ENCODE measurements at places on chromosomes 7 and 10.

DNA sequence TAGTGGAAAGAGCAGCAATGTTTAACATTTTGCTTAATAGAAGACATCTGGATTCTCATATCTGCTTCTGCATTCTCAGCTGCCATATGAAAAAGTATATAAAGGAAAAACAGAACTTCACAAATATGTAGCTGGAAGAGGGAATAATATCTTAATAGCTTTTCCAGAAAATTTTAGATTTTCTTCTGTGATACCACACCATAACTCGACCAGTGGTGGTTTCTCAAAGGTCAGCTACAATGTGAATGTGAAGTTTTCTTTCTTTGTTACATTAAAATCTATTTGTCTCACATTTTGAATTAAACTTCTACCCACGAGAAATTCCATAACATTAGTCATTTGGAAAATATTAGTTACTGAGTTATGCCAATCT lies 339.8 kb downstream of the PARD3 start:
- DNase-seq, result no peak

- DNase-seq, result peak; percentile 82
Observed at GRCh38 chr10:127906548-127907377, at the start of gene PTPRE. Gene PTPRE, plus strand, starts transcription at chr10:127907103. Its CDS starts 133,779 bp downstream, at chr10:128040882.

DNA sequence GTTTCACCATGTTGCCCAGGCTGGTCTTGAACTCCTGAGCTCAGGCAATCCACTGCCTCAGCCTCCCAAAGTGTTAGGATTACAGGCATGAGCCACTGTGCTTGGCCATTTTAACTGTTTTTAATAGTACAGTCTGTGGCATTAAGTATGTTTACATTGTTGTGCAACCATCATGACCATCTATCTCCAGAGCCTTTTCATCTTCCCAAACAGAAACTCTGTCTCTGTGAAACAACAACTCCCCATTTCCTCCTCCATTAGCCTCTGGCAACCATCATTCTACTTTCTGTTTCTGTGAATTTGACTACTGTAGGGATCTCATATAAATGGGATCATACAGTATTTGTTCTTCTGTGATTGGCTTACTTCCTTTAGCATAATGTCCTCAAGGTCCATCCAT lies 48.3 kb upstream of the SEPHS1 start:
- DNase-seq, result no peak

DNA sequence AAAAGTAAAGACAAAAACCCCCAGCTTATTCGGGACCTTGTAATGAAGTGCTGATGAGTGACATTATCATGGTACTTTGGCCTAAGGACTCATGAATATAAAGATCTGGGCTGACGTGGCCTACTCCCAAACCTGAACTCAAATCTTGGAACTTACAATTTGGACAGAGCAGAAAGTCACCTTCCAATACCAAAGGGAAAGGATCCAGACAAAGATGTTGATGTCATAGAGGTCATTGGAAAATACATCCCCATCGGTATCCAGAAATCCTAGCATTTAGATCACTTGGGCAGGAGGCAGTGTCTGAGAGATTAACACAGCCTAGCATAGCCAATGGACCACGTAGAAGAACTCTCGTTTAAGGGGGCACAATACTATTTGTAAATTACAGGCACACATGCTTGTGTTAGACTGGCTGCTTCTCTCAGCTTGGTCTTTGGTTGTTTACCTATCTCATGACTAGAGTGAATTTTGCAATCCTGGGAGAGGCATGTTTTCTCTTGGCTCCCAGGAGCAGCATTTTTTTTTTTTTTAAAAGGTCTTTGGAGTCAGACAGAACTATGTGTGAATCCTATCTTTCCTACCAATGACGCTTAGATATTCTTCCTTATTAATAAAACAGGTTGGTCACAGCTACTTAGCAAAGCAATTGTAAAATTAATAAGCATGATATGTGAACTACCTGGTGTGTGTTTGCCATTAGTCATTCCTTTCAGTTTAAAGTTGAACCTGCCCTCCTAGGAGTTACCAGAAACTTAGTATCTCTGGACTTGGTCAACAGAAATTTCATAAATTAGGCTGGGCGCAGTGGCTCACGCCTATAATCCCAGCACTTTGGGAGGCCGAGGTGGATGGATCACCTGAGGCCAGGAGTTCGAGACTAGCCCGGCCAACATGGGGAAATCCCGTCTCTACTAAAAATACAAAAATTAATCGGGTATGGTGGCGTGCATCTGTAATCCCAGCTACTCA lies 27.8 kb upstream of the MRPS33 start:
- DNase-seq, result no peak

- no peak for DNase-seq
Observed at GRCh38 chr10:30435073-30435422, 1.1 kb downstream of the MAP3K8 start.

DNA sequence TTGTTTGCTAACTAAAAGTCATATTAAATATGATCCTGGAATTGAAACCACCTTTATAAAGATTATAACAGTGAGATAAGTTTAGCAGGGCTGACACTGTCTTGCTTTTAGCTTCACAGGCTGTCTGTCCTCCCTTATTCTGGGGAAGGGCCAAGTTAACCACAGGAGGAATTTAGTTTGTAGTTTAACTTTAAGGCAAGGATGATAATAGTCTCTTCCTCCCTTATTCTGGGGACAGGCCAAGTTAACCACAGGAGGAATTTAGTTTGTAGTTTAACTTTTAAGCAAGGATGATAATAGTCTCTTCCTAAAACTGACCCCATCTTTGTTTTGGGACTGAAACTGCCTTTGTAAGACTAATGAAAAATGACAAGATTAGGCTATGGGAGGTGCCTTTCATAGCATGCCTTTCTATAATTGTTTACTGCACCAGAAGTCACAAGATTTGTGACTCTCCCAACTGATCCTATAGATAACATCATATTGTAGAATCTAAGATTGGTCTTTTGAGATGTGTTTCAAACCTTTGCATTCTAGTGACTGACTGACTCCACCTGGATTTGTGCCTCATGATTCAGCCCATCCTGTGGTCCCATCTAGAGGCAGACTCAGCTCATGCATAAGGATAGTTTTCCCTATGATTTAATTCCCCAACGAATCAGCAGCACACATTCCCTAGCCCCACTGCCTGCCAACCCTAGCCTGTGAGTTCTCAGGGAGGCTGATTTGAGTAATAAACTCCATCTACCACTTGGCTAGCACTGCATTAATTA lies 212.0 kb downstream of the MAGI2 start:
- DNase-seq, result no peak

- peak; percentile 60 for DNase-seq
Observed at GRCh38 chr7:1707756-1708595, 37.9 kb downstream of the ELFN1 start.

DNA sequence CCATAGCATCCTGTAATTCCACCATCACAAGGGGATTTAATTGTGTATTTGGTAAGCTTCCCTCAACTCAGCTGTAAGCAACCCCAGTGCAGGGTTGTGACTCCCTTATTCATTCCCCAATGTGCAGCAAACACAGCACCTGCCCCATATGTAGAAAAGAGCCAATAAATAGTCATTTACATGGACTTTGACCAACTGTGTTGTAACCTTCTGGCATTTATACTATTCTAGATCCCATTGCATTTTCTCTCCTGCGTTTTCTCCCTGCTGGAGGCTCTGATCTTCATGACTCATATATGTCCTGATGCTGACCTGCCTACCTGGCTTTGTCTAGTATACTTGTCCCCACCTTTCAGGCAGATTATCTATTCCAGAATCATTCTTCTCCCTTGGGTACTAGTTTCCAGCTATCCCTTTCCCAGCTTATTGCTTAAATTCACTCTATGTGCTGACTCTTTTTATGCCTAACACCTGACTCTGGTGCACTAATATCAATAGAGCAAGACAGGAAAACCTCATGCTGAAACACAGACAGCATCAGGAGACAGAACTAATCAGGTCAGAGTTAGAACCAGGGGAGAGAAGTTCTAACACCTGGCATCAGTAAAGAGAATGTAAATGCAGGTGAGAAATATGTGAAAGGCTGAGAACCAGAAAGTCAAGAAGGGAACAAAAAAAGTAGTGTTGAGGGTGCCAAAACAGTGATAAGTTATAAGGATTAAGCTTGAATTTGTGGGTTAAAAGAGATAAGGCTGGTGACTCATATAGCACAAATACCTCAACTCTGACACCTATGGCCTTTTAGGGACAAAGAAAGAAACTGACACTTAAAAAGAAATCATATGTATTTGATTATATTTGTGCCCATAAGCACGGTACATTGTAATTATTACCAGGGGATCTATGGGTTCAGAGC lies 402.7 kb downstream of the IPMK start:
- no peak for DNase-seq

GRCh38 chr10:111593578-111593977 lies 516.7 kb downstream of the ADRA2A start:
- DNase-seq, result no peak

GRCh38 chr10:21702633-21703111 lies 168.6 kb downstream of the MLLT10 start:
- DNase-seq, result no peak

DNA sequence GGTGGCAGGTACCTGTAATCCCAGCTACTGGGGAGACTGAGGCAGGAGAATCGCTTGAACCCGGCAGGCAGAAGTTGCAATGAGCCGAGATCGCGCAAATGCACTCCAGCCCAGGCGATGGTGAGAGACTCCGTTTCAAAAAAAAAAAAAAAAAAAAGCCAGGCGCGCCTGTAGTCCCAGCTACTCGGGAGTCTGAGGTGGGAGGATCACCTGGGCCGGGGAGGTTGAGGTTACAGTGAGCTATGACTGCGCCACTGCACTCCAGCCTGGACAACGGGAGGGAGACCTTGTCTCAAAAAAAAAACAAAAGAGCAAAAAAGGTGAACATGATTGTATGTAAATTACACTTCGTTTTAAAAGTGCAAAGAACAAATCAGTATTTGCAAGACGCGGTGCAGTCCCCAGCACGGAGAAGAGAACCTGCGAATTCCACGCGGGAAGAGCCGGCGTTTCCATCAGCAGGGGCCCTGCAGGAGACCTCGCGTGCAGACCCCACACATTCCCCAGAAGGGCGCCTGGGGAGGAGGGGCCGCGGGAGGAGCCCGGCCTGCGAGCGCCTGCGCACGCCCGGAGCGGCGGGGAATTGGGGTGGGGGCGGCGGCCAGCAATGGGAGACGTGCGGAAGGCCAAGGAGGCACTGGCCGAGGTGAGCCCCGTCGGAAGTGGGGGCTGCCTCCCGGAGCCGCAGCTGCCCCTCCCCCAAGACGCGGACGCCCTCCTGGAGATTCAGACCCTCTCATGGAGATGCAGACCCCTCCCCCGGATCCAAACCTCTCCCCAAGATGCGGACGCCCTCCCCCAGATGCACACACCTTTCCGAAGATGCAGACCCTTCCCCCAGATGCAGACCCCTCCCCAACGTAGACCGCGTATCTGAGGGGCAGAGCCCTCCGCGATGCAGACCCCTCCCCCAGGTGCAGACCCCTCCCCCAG lies 16.7 kb upstream of the SUN1 start:
- DNase-seq, result peak; percentile 82

GRCh38 chr10:90916392-90917237 lies 4.3 kb downstream of the ANKRD1 start:
- no peak for DNase-seq

GRCh38 chr7:139620676-139621344 lies 97.3 kb downstream of the CLEC2L start:
- DNase-seq, result no peak

DNA sequence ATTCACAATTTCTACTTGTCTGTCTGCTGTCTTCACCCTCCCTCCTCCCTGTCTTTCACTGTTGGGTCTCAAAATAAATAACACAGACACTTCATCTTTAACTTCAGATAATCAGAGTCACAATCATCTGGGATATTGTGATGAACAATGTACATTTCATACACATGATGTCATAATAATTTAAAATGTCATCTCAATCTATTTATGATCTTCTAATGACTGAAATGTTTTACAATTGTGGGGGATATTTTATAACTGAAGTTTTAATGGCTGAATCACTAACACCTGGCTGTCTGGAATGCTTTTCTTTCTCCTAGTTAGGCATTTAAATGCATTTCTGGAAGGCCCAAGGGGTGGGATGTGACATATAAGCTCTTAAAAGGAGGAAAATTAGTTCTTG lies 859.8 kb downstream of the LRMDA start:
- DNase-seq, result no peak

DNA sequence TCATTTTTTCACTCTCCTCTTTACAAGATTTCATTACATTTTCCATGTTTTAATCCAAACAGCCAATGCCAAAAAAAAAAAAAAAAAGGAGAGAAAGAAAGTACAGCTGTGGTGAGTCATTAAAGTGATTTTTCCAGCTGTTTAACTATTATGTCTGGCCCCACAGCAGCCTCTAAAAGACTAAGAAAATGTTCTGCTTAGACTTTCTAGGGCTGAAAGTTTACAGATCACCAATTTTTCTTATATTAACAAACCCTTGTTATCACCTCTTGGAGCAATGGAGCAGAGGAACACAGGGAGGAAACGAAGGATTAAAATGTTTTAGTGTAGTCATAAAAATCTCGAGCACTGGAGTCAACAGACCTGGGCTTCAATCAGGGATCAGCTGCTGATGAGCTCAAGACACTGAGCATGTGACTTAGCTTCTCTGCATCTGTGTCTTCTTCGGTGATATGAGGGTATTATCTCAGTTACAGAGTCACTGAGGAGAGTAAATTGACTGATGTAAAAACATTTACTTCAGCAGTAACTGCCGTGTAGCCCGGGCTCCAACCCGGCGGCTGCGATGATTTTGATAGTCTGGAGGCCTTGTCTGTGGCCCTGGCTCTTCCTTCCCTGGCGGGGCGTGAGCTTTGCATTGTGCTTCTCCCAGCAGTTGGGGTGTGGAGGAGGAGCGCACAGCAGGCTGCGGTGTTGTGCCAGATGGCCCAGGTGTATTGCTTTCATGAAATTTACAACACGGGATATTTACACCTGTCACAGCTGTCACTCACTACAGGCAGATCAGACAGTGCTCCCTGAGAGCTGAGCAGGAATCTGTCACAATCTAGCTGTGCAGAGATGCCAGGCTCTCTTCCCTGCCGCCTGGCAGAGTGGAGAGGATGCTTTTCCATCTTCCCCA lies 298.3 kb upstream of the FZD8 start:
- no peak for DNase-seq

DNA sequence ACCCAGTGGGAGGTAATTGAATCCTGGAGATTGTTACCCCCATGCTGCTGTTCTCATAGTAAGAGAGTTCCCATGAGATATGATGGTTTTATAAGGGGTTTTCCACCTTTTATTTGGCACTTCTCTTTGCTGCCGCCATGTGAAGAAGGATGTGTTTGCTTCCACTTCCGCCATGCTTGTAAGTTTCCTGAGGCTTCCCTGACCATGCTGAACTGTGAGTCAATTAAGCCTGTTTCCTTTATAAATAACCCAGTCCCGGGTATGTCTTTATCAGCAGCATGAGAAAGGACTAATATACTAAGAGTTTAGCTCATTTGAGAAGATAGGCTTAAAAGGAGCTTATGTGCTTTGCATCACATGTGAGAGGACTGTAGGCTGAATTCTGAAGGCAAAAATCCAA lies 29.3 kb downstream of the TMEM248 start:
- DNase-seq, result no peak

- DNase-seq, result no peak
Observed at GRCh38 chr7:101108961-101109360, 17.9 kb upstream of the SERPINE1 start.

- DNase-seq, result no peak
Observed at GRCh38 chr10:118704711-118705110, 50.1 kb downstream of the CACUL1 start.
